ENCODE measurements at places on chromosomes 4 and X.

GRCh38 chrX:39808471-39808917, 289.3 kb downstream of the BCOR start:
- no peak for DNase-seq

- DNase-seq: no peak
Observed at GRCh38 chr4:168432419-168433146, 47.7 kb downstream of the DDX60L start.

- no peak for DNase-seq
Observed at GRCh38 chr4:22003878-22004277, 55.3 kb upstream of the KCNIP4 start.

DNA sequence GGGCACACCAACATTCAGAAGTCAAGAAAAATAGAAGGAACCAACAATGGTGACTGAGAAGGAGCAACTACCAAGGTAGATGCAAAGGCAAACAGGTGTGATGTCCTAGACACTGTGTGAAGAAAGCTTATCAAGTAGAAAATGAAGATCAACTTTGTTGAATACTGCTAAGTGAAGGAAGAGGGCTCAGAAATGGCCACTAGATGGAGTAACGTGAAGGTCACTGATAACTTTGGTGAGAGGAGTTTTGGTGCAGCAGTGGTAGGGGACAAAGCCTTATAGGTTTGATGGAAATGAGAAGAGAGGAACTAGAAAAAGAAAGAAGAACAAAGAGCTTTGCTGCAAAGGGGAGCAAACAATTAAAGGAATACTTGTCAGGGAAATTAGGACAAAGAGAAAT, 23.5 kb downstream of the OTC start:
- DNase-seq: no peak

DNA sequence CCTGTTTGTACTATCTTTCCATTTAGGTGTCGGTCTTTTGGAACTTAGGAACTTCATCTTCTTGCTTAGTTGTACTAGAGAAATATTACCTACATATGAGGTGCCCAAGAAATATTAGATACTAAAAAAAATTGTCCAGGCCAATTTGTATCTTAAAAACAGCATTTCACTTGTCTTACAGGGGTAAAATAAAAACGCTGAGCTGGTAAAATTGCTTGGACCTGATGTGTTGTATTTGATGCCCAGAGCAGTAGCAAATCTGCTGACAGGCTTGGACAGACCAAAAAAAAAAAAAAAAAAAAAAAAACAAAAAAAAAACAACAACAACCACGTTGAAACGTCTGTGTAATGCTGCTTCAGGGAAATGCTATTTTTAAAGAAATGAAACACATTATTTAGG, 150.4 kb upstream of the ARX start:
- no peak for DNase-seq

GRCh38 chrX:19743386-19743785, 144.0 kb downstream of the SH3KBP1 start:
- DNase-seq: no peak

DNA sequence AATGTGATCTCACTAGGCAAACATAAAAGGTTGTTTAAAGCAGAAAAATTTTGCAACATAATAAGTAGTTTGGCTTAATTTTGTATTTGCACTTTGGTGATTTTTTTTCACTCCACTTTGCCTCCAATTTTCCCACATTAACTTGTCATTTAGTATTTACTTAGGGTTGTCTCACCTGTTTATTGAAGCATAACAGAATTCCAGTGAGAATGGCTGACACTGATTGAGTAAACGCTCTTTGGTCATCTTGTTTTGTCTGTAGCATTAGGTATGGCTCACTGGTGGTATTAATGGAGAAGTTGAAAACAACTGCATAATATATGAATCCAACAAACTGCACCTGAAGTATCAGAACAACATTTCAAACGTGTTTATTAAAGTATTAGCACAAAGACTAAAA, 799.5 kb upstream of the ADGRL3 start:
- DNase-seq: no peak

DNA sequence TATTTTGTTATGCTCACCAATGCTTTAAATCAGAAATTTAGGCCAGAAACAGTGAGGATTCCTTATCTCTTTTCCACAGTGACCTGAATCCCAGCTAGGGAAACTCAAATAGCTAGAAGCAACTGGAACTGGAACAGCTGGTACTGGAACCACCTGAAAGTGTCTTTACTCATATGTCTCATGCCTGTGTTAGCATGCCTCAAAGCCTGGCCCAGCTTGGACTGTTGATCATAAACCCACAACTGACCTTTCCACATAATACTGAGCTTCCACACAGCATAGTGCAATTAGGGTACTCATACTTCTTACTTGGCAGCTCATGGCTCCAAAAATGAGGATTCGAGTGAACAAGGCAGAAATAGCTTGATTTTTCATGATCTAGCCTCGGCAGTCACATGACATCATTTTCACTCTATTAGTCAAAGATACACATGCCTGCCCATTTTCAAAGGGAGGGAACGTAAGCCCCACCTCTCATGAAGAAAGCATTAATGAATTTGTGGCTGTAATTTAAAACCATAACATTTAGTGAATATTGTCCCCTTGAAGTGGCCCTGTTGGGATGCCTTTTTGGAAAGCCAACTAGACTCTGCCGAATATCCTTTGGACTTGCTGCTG, 80.8 kb upstream of the ACSL1 start:
- no peak for DNase-seq

DNA sequence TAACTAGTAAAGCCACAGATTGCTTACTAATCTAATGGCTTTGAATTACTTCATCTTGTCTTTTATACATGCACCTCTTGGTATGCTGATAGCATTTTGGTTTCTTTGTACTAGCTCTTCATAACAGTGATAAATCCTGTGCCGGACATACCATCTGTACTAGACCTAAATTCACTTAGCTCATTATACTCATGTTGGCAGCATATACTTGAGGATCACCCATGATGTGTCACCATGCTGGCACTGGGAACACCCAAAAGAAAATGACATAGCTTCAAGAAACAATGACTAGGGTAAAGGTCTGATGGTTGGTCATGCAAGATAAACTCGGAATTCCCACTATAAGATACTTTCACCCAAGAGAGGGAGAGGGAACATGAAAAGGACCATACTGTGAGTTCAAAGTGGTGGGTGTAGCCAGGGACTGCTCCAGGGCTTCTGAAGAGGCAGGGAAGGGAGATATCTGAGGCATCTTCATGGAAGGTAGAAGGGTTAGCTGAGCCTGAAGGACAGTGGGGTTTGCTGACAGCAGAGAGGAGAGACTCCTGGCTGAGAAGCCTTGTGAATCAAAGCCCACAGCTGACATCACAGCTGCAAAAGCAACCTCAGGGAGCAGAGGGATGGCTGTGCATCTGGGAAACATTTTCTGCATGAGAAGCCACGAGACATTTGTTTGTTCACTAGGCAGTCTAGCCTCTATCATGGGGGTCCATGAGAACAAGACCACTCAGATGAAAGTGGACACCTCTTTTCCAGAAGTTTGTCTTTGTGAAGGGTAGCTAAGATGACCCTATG, 314.2 kb downstream of the RAB28 start:
- DNase-seq: no peak

DNA sequence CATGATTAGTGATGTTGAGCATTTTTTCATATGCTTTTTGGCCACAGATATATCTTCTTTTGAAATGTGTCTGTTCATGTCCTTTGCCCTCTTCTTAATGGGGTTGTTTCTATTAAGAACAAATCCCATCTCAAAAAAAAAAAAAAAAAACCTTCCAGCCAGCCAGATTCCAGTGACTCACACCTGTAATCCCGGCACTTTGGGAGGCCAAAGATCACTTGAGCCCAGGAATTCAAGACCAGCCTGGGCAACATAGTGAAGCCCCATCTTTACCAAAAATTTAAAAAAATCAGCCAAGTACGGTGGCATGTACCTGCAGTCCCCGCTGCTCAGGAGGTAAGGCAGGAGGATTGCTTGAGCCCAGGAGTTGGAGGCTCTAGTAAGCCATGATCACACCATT, 5.1 kb downstream of the RAB33B start:
- DNase-seq: no peak

GRCh38 chrX:96861218-96861617, 22.5 kb upstream of the RPA4 start:
- no peak for DNase-seq

DNA sequence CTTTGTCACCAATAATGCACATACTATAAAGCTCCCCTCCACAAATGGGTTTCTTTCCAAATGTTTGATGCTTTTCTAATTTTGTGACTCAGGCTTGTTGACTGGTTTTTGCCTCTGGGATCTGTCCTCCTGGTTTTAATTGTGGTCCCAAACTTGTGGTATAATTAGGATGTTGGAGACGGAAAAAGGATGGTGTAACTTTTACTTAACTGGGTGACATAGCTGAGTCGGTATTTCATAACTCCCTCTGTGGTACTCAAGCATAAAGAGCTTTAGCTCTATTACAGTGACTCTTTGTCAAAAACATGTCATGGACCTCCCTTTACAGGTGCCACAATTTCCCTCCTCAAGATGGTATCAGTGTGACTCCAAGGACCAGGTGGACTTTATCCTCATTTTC, 119.7 kb upstream of the RBPJ start:
- DNase-seq: no peak
